CD8-positive, alpha-beta T cell (primary cell): ENCODE measurements at places on chromosomes 11 and 22.

DNA sequence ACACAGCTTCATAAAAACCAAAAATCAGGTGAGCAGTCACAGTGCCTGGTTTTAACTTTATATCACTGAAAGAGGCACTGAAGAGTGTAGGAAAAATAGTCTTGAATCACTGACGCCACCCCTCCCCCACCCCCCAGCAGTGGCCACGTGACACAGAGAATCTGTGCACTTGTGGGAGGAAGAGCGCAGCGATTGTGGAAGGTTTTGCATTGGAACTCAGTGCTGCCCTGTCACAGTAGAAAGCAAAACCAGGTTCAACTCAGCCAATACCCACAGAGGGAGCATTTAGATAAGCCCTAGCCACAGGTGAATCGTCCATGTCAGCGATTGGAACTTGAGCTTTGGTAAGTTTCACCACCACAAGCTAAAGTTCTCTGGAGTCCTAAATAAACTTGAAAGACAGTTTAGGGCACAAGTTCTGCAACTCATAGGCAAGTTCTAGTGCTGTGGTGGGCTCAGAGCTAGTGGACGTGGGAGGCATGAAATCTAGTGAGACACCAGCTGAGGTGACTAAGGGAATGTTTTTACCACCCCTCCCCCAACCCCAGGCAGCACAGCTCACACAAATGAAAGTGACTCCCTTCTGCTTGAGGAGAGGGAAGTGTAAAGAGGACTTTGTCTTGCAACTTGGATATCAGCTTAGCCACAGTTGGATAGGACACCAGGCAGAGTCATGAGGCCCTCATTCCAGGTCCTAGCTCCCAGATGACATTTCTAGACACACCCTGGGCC is 13.3 kb downstream of the OR52B2 start:
- DNase-seq = no peak

DNA sequence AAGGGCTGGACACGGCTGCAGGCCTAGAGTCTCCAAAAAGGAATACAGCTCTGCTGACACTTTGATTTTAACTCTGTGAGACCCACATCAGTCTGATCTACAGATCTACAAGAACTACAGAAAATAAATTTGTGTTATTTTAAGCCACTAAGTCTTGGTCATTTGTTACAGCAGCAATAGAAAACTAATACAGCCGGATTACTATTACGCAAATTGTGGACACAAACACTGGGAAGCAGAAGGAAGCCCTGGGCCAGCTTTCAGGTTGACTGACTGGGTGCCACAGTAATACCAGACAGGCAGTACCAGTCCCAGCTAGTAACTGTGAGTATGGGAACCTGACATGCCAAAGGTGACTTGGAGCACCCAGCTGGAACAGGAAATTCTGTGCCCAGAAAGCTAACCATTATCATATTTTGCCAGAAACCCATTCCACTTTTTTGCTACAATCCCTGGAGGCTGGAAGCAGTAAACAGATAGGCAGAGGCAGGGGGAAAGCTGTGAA is 13.4 kb downstream of the SLC25A17 start:
- DNase-seq = no peak

GRCh38 chr22:46688949-46689348 is 49.1 kb downstream of the CERK start:
- no peak for DNase-seq

GRCh38 chr11:46618837-46619236 is 1.5 kb downstream of the ATG13 start:
- DNase-seq = no peak

DNA sequence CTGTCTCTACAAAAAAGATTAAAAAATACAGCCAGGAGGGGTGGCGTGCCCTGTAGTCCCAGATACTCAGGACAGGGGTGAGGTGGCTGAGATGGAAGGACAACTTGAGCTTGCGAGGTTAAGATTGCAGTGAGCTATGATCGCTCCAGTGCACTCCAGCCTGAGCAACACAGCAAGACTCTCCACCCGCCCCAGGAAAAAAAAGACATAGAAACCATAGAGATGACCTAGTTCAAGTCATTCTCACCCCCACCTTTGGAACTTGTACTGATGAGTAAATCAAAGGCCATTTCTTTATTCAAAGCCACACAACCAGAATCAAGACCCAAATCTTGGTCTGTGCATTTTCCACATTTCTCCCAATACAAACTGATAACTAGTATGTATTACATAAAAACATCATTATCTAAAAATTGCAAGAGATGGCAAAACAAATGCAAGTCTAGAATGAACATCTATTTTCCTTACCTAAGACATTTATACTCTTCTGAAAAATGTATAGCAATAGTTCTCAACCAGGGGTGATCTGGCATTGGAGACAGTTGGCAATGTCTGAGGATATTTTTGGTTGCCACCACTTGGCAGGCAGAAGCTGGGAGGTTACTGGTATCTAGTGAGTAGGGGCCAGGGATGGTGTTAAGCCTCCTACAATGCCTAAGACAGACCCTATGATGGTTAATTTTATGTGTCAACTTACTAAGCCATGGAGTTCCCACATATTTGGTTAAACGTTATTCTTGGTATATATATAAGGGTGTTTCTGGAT is 34.6 kb downstream of the LGR4 start:
- no peak for DNase-seq
